ENCODE measurements at places on chromosomes 11 and 22.

DNA sequence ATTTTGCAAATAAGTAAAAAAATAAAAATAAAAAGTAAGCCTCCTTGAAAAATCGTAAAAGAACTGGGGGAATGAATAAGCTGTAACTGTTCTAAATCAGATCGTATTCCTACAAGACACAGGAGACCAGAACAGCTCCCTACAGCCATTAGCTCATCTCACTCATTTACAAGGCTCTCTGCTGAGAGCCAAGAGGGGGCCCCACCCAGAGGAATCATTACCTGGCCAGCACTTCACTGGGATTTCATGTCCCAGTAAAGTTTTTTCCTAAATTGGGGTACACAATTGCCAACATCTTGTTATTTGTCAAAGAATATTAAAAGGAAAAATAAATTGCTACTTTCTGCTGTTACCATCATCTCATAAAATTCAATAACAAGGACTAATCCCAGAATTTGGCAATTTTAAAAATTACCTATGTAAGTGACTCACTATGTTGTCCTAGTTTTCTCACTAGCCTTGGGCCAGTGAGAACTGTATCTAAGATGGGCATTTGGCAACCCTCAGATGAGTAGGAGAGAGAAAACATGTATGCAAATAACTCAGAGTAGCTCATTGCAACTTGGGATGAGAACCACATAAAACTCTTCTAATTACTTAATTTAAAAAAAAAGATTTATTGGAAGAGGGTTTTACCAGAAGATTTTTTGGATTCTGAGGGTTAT lies 18.4 kb upstream of the SMTN start:
- DNase-seq, result no peak

- no peak for DNase-seq
These were observed 2.7 kb upstream of the BATF2 start for GRCh38 chr11:64999478-64999877.

DNA sequence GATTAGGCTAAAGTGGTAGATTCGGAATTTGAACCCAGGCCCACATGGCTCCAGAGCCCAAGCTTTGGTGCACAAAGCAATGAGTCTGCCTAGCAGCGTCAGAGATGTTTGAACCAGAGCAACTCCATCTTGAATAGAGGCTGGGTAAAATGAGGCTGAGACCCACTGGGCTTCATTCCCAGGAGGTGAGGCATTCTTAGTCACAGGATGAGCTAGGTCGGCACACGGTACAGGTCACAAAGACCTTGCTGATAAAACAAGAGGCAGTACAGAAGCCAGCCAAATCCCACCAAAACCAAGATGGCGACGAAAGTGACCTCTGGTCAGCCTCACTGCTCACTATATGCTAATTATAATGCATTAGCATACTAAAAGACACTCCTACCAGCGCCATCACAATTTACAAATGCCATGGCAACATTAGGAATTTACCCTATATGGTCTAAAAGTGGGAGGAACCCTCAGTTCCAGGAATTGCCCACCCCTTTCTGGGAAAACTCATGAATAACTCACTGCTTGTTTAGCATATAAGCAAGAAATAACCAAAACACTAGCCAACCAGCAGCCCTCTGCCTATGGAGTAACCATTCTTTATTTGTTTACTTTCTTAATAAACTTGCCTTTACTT lies 40.3 kb upstream of the DAGLA start:
- DNase-seq, result no peak

DNA sequence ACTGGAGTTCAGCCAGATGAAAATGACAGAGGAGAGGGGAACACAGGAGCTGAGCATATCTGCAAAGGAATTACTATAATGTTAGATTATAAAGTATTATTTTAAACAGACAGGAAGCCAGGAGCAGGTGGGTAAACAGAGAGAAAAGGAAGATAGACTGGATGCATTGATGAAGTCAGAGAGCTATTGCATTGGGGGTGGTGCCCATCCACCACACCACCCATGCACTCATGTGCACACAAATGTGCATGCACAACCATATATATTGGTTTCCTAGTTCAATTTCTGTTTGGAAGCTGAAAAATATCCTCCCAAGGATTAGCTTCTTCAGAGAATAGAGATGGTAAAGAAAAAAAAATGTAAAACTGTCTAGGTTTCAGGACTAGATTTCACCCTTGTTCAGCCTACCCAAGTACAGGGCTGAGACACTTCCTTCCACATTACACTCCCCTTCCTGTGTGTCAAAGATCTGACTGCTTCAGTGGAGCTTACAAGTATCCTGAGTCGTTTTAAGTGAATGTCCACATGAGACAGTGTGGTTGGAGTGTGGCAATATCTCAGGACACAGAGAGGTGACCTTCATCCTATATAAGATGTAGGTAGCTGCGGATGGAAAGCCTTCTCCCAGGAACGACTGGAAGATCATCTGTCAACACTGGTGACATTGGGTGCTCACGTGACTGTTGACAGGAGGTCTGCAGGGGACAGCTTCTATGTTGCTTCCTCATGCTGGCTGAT lies 12.2 kb upstream of the SMPD1 start:
- DNase-seq, result no peak

- no peak for DNase-seq
These were observed 48.9 kb downstream of the RTL6 start for GRCh38 chr22:44449061-44449682.

GRCh38 chr11:134139873-134140331 lies 71.0 kb downstream of the JAM3 start:
- DNase-seq, result peak; percentile 80

- DNase-seq, result no peak
These were observed 1.3 kb downstream of the GNG3 start for GRCh38 chr11:62708793-62709192.

GRCh38 chr11:112769584-112769983 lies 191.6 kb upstream of the NCAM1 start:
- no peak for DNase-seq

- no peak for DNase-seq
These were observed 63.5 kb upstream of the TP53AIP1 start for GRCh38 chr11:129006161-129006560.

GRCh38 chr11:13128354-13128753 lies 119.2 kb downstream of the RASSF10 start:
- no peak for DNase-seq

GRCh38 chr11:101127699-101128570 lies 1.7 kb downstream of the PGR start:
- DNase-seq, result no peak

DNA sequence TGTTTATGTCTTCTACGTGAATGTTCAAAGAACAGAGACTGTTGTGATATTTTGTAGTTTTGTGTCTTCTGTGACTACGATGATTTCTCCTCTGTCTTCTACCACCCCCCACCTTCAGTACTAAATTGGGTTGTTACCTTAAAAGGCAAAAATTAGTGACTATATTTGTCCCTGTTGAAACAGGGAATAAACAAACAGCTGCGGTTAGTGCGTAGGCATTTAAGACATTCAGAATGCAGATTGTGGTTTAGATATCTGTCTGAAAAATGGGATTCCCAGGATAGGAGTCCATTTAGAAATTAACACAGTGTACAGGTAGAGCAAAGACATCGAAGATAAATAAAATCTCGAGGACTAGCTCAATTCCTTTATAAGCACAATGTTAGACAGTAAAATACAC lies 15.6 kb upstream of the ARHGAP42 start:
- DNase-seq, result no peak

- DNase-seq, result no peak
These were observed 67.7 kb downstream of the SPON1 start for GRCh38 chr11:14029971-14030920.

- no peak for DNase-seq
These were observed 22.3 kb upstream of the TESMIN start for GRCh38 chr11:68773521-68774193.

GRCh38 chr11:96652516-96652915 lies 262.7 kb downstream of the JRKL start:
- no peak for DNase-seq

DNA sequence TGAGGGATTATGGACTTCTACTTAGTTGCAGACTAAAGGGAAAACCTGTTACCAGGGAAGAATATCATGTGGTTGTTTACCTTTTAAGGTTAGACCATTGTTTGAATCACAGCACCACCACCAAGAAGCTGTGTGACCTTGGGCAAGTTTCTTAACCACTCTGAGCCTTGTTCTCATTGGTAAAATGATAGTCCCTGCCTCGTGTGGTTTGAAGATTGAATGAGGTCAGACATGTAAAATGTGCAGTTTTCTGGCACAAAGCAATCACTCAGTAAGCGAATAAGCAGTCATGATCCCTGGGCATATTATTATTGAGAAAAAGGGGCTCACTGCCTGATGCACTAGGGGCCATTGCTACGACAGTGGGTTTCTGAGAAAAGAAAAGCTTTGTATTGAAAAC lies 28.3 kb downstream of the MOV10L1 start:
- DNase-seq, result no peak

DNA sequence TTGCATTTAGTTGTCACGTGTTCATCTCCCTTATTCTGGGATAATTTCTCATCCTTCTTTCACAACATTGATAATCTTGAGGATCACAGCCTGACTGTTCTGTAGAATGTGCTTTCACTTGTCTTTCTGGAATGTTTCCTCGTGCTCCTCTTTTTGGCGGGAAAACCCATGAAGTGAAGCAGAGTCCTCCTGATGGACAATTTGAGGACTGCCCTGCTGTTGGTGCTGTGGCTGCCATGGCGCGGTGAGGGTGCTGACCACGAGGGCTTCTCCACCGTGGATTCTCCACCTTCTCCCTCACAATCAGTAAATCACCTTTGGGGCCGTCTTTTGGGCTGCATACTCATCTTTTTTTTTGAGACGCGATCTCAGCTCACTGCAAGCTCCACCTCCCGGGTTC lies 946.9 kb downstream of the BRD1 start:
- DNase-seq, result no peak

GRCh38 chr11:67364783-67365722 lies 8.3 kb downstream of the CLCF1 start:
- no peak for DNase-seq

DNA sequence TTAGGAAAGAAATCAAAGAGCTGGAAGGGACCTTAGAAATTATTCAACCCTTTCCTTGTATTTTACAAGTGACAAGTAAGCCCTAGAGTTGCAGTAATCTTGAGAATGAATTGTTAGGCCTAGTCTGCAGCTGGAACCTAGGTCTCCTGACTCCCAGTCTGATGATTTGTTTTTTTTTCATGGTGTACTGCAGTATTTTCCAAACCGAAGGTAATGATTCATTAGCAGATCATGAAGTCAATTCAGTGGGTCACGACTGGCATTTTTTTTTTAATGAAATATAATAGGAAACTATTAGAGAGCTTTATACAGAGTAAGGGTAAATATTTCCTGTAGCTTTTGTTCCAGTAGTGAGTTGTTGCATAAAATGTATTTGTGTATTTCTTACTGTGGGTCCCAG lies 42.8 kb downstream of the EXT2 start:
- no peak for DNase-seq

DNA sequence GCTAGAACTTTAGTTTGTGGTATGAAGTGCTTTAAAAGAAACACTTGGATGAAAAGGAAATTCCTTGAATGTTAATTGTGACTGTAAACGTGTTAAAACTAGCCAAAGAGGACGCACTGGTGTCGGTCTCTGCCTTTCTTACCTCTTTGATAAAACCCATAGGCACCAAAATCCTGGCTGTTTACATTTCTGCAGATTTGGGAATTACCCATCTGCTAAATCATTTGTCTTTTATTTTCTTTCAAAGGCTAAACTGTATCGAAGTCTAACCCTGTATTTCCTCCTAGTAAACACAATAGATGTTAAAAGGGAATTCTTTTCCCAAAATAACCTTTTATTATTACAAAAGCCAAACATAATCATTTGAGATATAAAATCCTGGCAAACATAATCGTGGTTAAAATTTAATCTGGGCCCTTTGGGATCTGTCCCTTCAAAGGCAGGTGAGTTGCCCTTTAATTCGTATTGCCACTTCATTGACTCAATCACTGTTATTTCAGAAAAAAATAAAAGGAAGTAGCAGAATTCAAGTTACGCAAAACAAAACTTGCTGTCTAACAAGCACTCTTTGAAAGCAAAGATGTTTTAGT lies 2.4 kb downstream of the RASSF10 start:
- no peak for DNase-seq

GRCh38 chr22:48018346-48018745 lies 1255.9 kb downstream of the TBC1D22A start:
- DNase-seq, result no peak

DNA sequence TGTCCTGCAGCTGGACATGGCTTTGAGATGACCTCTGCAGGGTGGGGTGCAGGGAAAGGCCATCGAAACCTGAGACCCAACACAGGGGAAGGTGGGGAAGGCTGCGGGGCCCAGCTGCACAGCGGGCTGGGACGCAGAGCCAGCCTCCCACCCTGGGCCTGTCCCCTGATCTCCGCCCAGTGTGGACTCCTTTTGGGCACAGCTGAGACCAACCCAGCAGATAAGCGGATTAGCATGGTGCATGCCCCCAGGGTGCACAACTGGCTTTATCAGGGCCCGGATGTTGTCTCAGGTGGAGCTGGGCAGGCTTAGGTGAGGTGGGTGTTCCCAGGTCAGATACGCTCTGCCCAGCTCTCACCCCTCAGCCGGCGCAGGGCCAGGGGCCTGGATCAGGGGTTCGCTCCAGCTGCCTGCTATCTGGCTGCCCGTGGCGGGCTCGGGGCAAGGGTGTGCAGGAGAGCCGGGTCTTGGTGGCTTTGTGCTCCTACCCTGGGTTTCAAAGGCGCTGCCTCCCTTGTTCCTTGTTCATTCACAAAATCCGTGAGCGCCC lies 28.1 kb upstream of the MUC5AC start:
- DNase-seq, result no peak

GRCh38 chr11:90468923-90469322 lies 246.1 kb upstream of the CHORDC1 start:
- DNase-seq, result no peak

DNA sequence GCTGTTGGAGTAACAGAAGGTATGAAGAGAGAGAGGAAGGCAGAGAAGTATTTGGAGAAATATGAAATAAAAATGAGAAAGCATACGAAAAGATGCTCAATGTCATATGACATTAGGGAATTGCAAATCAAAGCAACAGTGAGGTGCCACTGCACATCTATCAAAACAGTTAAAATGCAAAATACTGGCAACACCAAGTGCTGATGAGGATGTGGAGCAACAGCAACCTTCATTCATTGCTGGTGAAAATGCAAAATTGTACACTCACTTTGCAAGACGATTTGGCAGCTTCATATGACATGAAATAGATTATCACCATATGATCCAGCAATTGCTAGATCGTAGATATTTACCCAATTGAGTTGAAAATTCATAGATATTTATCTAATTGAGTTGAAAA lies 9.4 kb upstream of the SPDYC start:
- DNase-seq, result no peak

DNA sequence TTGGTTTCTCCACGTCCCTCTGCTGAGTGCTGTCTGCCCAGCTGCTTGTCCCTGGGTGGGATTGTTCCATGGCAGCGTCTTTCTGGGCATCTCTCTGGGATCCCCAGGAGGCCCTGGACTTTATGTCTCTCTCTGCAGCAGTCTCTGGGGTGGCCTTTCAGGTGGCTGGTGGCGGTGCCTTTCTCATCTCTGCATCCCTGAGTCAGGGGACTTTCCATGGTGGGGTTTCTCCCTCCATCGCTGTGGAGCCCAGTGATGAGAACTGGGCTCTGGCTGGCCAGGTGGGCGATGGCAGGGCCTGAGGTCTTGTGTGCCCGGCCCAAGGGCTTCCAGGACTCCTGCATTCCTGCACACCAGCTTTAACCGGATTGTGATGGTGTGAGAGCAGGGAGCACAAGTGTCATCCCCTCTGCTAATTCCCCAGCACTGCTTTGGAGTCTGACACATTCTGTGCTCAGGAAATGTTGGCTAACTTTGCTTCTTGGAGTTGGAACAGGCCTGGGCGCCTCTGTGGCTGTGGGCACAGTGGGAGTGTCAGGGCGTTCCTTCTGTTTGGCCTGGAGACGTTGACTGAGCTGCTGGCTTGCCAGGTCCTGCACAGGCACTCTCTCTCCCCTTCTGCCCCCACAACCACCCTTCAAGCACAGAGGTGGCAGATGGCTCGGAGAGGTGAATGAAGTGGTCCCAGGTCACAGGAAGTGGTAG lies 27.9 kb downstream of the FAM83F start:
- no peak for DNase-seq

Data from dorsolateral prefrontal cortex (tissue), 122 donors.